ENCODE measurements at places on chromosomes 6 and 20.

DNA sequence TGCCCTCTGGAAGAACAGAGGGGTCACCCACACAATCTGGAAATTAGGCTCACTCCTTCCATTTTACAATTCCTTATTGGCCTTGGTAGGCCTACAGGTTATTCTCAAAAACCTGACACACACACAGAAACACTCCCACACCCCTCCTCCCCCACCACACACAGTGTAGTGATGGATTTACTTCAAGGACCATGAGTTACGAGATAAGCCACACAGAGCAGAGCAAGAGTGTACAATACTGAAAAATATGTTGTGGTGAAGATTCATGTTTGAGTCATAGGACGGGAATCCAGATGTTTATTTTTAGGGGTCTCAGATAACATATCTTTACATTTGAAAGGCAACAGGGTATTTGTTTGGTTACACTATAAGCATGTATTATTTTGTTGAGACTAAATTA lies 291.9 kb downstream of the PLCB1 start:
- DNase-seq: no peak

GRCh38 chr6:16760516-16761470 lies at the start of gene ATXN1:
ATXN1 (minus strand) TSS chr6:16761460.
- DNase-seq: no peak

- no peak for DNase-seq
Observed at GRCh38 chr6:14626556-14626955, 509.0 kb downstream of the CD83 start.

DNA sequence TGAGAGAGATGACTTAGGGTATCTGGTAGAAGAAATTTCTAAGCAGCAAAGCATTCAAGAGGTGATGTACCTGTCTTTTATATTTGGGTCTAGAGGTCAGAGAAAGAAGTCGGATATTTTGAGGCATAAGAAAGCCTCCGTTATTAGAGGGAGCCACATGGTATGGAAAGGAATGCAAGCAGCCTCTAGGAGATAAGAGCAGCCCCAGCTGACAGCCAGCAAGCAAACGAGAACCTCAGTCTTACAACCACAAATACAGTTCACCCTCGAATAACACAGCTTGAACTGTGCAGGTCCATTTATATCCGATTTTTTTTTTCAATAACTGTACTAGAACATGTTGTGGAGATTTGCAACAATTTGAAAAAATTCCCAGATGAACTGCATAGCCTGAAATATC lies 190.7 kb upstream of the VGLL2 start:
- no peak for DNase-seq

DNA sequence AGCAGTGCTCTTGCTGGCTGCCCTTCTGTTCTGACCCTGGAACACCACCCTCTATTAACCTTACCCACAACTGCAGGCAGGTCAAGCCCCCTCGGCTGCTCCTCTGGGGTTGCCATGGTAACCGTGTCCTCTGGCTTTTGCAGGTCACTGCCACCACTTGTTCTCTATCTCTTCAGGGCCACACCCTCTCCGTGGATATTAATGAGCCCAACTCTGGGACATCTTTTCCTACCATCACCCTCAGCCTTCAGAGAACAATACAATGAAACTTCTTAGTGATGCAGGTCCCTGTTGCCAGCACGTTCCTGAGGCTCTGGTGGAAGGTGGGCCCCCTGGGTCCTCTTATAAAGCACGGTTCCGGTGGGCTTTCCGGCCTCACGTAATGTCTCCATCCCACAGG lies 30.8 kb upstream of the MICB start:
- no peak for DNase-seq

- DNase-seq: peak; percentile 50
Observed at GRCh38 chr20:50513169-50514034, 3.2 kb downstream of the PTPN1 start.

DNA sequence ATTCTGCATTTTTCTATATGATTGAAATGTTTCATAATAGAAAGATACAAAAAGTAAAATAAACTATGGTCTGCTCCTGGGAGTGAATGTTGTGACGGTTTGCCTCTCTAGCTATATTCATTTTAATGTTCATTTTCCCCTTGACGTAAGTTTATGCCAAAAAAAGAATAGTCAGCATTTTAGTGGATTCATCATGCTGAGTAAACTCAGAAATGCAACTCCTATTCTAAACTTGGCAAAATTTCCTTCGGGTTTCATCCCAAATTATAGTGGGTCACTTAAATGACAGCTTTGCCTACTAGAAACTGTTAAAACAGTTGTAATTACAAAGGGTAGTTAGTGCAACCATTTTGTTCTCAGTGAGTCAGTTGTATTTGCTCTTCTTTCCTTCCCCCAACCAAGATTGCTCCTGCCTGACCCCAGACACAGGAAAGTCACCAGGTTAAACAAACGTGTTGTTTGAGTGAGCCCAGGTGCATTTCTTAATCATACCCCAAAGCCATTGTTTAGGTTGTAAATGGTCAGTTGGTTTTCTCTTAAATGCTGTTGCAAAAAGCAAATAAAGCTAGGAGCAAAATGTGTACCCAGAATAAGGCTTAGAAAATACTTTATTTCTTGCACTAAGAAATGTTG lies 482.3 kb upstream of the SOX4 start:
- DNase-seq: no peak

- DNase-seq: no peak
Observed at GRCh38 chr6:158475344-158476302, 84.3 kb upstream of the TMEM181 start.

- no peak for DNase-seq
Observed at GRCh38 chr6:125421836-125422235, 120.1 kb upstream of the HDDC2 start.

DNA sequence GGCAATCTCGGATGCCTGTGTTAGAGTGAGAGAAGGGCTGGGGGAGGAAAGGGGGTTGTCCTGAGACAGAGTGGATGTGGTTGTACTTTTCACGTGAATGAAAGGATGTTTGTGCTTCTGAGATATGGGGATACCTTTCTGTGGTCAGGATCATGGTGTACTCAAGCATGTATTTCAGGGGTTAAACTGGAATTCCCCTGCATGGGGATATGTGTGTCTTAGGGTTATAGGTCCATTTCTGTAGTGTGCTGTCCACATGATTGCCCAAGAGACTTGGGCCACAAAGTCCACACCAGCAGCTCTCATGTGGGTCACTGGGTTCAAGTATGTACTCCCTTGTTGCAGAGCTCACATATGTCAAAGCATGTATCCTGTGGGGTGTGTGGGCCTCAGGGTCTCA lies 10.5 kb downstream of the SYNGAP1 start:
- DNase-seq: peak; percentile 56

DNA sequence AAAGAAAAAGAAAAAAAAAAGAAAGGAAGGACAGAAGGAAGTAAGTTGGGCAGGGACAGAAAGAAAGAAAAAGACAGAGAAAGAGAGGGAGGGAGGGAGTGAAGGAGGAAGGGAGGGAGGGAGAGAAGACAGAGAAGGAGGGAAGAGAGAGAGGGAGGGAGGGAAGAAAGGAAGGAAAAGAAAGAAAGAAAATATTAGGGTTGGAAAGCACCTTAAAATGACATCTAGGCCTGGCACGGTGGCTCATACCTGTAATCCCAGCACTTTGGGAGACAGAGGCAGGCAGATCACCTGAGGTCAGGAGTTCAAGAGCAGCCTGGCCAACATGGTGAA lies 33.2 kb downstream of the FASTKD5 start:
- no peak for DNase-seq

Data from natural killer cell (primary cell).